ENCODE measurements at places on chromosomes 12 and 14.

DNA sequence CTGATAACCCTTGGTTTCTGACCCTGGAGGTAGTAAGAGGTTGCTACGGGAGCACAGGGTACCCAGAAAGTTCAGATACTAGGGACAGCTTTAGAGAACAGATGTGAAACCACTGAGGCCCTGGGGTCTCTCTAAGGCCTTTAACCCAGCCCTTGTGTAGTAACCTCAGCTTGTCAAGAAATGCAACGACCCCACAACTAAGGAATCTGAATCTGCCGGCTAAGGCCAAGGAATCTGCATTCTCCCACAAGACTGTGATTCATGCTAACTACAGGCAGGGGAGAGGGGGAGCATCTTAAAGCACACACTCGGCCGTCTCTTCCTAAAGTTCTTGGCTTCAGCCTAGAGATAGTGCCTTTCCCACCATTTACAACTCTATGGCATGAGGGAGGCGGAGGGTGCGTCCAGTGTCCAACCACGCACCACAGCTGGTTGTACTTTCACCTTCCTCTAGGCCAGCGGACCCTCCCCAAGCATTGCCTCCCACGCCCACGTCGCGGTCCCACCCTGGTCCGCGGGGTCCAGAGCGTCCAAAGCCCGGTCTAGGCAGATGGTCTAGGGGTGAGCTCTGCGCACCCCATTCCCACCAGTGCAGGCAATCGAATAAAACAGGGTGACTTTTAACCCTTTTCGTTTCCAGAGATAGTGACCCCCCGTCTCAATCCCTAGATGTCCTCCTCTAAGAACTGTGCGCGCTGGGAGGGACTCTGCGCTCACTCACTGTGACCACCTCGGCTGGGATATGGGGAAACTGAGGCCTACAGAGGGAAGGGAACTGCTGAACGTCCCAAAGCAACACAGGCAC lies 735 bp upstream of the VASH1 start:
- DNase-seq, result peak; percentile 48

DNA sequence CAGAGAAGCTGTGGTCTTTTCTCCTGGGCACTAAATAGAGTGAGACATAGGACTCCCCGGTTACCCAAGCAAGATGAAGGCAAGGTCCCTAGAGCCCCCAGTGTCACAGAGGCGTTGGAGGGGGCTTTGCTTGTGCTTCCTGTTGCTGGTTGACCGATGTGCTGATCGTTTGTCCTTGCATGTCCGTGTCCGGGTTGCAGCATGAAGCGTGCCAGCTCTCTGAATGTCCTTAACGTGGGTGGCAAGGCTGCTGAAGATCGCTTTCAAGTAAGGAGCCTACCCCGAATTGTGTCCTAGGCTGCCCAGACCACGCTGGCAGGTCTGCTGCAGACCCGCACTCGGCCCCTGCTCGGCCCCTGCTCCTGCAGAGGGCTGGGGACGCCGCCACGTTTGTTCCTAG lies 23.1 kb downstream of the XRCC3 start:
- DNase-seq, result peak; percentile 43

GRCh38 chr12:11823043-11823442 lies 173.6 kb downstream of the ETV6 start:
- no peak for DNase-seq

GRCh38 chr12:109444259-109444658 lies 32.8 kb downstream of the KCTD10 start:
- DNase-seq, result no peak

DNA sequence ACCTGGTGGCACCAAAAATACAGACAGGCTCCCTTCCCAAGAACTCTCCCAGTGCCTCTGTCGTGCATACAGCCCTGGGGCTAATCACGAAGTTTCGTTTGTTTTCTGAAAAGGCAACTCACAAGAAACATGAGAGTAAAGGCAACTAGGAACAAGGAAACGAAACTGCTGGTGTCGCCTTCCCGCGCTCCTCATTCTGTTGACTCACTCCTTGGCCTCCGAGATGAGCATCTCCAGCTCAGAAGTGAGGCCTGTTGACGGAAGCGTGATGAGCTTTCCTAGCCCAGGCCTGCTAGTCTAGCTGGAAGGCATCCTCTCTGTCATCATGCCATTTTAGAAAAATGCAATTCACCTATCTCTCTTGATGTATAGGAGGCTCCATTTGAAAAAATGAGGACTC lies 50.5 kb downstream of the TTC9 start:
- no peak for DNase-seq

DNA sequence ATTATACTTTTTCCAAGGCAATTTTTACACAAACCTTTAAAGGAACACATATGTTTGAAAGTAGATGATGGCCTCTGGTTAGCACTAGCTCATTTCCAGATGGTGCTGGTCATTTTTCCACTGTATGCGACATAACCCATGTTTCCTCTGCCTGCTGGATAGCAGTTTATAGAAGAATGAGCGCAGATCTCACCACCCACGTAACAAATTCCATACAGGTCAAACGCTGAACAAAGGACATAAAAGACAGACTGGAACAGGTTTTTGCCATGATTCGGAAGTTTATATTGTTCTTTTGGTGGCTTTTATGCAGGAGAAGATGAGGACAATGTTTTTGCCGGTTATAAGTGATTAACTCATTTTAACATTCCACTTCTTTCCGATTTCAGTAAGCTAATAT lies 30.7 kb downstream of the PPP1R36 start:
- DNase-seq, result no peak

GRCh38 chr12:25710128-25710527 lies 157.0 kb upstream of the LMNTD1 start:
- no peak for DNase-seq

DNA sequence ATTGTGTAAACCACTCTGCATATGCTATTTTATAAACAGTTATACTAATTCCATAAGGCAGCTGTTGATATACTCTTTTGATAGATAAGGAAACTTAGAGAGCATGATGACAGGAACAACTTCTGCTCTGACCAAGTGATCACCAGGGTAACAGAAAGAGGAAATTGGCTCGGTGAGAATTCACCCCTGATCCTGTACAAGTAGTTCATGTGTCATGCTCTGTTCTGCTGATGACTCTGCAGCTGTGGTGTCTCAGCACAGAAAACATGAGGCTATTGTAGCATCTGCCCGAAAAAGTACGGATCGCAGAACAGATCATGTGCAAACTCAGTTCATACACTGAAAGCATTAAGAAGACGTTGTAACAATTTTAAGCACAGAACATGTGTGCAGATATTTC lies 345.0 kb downstream of the LRIG3 start:
- no peak for DNase-seq

DNA sequence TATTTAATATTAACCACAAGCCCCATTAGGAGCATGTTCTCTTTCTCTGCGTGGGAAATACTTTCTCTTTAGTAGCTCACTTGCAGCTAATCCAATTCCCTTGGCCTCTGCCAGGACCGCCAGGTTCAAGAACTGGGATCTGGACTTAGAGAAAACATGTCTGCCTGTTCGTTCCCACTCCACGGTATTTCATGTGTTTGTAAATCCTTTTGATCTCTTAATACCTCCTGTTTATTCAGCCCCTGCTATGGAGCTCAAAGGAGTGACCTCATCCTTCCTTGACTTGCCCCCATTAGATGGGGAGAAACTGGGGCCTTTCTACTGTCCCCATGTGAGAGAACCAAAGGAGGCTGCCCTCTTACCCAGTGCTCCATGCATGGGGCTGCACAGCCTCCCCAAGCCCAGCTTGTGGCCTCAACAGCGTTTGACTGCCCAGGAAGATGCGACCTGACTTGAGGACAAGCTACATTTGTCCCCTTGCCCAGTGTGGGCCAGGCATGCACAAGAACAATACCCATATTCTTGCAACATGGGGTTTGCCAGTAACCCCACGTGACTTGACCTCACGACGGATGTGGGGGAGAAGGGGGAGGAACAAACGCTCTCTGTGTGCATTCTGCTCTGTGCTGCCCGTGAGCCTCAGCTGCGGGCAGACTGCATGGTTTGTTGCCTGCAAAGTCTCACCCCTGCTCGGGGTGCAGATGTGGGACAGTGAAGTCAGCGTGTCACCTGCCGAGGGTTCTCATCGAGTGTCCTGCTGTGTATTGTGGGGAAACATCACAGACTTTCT lies 30.3 kb downstream of the CD9 start:
- DNase-seq, result no peak

- no peak for DNase-seq
Observed at GRCh38 chr14:60241091-60241490, 7.9 kb upstream of the PPM1A start.

DNA sequence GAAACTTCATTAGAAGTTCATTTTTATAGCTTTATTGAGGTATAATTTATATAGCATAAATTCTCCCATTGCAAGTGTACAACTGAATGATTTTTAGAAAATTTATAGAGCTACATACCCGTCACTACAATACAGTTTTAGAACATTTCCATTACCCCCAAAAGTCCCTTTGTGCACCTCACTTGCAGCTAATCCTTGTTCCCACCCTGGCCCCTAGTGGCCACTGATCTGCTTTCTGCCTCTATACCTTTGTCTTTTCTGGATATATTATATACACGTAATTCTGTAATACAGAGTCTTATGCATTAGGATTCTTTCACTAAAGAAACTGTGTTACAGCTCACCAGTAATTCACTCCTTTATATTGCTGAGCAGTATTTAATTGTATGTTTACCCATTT lies 145.1 kb upstream of the DIO2 start:
- DNase-seq, result no peak

- DNase-seq, result no peak
Observed at GRCh38 chr12:128318341-128318740, 51.4 kb downstream of the TMEM132C start.

GRCh38 chr14:20350282-20350681 lies 6.8 kb downstream of the PARP2 start:
- DNase-seq, result no peak

DNA sequence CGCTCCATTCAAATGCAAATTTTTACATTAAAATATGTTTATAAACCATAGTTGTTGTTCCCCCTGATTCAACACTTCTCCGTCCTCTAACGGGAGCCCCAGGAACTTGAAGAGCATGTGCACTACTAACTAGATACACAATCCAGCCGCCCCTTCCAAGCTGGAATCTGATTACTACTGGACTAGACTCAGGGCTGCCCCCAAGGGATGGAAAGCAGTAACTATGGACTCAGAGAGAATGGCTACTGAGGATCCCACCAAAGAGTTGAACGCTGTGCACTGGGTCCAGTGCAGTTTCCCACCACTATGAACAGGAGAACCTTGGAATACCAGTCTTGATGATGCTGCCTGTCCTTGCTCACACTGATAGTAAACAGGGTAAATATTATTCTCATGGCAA lies 48.6 kb upstream of the PCNX1 start:
- no peak for DNase-seq

GRCh38 chr14:104223101-104224041 lies 85.0 kb downstream of the KIF26A start:
- peak; percentile 76 for DNase-seq

DNA sequence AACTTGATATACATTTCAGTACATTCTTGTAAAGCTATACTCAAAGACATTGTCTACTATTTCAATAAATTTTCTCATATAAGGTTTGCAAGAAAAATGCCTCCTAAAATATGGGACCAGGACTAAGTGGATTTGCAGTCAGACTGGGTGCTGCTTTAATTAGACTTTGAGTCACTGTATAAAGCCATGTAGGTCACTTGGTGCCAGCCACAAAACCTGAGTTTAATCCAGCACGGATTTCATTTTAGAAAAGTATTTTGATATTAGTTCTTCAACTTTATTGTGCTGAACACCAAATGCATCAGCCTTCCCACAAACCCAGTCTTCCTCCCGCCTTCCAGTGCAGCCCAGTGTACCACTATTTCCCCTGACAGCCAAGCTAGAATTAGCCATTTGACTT lies 9.9 kb upstream of the NID2 start:
- DNase-seq, result no peak

GRCh38 chr14:98501836-98502235 lies 770.2 kb downstream of the BCL11B start:
- DNase-seq, result no peak

GRCh38 chr12:63064080-63064479 lies 86.9 kb downstream of the AVPR1A start:
- no peak for DNase-seq

- no peak for DNase-seq
Observed at GRCh38 chr14:51784466-51784865, 75.9 kb upstream of the GNG2 start.
